ENCODE measurements at places on chromosomes 3 and 15. TPM values are rescaled to one million over a fixed set of nuclear protein-coding genes. Genes with fewer than 3 reads are reported as not detected.

- no peak overlapping the region for H3K4me3 ChIP-seq
- no peak for DNase-seq
- H3K27me3 ChIP-seq = no peaks in the 10 kb centered on the region
Observed at GRCh38 chr3:64837126-64837738, 149.4 kb upstream of the ADAMTS9 start.

- no peak overlapping the region for H3K4me3 ChIP-seq
- peaks cover 30% of the 10 kb centered on the region for H3K36me3 ChIP-seq
- no peaks in the 10 kb centered on the region for H3K27me3 ChIP-seq
- DNase-seq = no peak
- H3K4me1 ChIP-seq = no peaks in the 10 kb centered on the region
Observed at GRCh38 chr3:123919353-123919752, 35.2 kb upstream of the MYLK start.

GRCh38 chr3:107201146-107201545 is 176.1 kb upstream of the CCDC54 start:
- no peaks in the 10 kb centered on the region for H3K27me3 ChIP-seq
- peaks cover 9% of the 10 kb centered on the region for H3K4me1 ChIP-seq
- DNase-seq = no peak
- no peak overlapping the region for H3K4me3 ChIP-seq

GRCh38 chr15:60894347-60894746 is 334.8 kb downstream of the RORA start:
- no peaks in the 10 kb centered on the region for H3K36me3 ChIP-seq
- no peak overlapping the region for H3K4me3 ChIP-seq
- H3K4me1 ChIP-seq = peaks cover 17% of the 10 kb centered on the region
- DNase-seq = no peak

DNA sequence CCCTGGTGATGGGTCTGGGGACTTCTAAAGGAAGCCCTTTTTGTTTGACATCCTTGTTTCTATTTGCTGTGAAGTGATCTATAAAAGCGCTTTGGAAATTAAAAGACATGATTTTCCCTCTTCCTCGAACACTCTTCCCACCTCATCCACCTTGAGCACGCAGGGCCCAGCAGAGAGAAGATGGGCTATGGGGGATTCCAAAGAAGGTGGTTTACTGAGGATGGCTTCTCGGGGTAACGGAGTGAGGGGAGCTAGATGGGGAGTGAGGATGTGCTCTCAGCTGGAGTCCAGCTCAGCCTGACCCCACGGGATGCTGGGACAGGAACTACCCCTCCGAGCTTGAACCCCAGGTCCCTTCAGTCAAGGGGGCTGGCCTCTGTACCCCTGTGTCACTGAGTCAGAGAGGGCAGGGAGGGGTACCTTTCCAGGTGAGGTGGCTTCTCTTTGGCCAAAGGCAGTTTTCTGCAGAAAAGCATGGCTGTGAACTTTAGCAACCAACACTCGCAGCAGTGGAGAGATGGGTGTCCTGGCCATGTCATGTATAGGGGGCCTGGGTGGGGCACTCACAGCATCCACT is 180.7 kb upstream of the SMAD3 start:
- H3K27me3 ChIP-seq = peaks cover 8% of the 10 kb centered on the region
- no peak overlapping the region for H3K4me3 ChIP-seq
- no peaks in the 10 kb centered on the region for H3K36me3 ChIP-seq
- no peak overlapping the region for H3K27ac ChIP-seq
- no peak for DNase-seq
- H3K4me1 ChIP-seq = peaks cover 3% of the 10 kb centered on the region

Gene CADM2
- total RNA-seq = 233 TPM

Data from glutamatergic neuron (in vitro differentiated cells).